ENCODE measurements at places on chromosomes 7 and 10.
A peak's percentile ranks its signal among the peaks of the same experiment; 100 is the strongest.

DNA sequence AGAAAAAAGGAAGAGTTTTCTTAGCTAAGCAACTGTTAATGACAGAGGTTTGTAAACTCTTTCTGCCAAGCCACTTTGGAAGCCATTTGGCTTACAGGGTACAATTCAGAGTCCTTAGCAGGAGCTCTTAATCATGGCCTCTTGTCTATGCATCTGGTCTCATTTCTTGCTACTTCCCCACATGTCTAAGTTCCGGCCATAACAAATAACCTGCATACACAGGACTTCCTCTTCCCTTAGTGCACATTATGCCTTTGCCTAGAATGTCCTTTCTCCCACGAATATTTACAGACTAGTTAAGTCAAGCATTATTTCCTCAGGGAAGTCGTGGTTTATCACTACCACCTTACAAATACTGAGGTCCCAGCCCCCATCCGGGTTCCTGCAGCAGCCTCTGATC, 8.6 kb upstream of the UPF2 start:
- no peak overlapping the region for H3K4me3 ChIP-seq
- H3K36me3 ChIP-seq: no peaks in the 10 kb centered on the region
- no peak for DNase-seq
- no peak overlapping the region for H3K27ac ChIP-seq
- no peaks in the 10 kb centered on the region for H3K4me1 ChIP-seq

DNA sequence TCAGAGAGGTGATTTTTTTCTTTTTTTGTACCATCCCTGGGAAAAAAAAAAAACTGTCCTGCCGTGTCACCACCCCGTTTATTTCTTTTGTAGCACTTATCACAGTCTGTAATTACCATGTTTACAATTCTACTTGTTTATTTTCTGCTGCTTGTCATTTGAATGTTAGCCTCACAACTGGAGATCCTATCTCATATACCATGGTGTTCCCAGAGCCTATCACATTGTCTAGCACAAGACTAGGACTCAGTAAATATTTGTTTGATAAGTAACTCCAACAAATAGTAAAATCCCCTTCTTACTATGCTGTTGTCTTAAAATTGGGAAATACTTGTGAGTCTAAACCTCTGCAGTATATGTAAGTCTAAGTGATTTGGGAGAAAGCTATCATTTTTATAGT, 36.0 kb downstream of the MKLN1 start:
- DNase-seq: no peak
- H3K27me3 ChIP-seq: no peaks in the 10 kb centered on the region
- no peaks in the 10 kb centered on the region for H3K36me3 ChIP-seq
- H3K27ac ChIP-seq: no peak overlapping the region
- H3K4me1 ChIP-seq: no peaks in the 10 kb centered on the region

DNA sequence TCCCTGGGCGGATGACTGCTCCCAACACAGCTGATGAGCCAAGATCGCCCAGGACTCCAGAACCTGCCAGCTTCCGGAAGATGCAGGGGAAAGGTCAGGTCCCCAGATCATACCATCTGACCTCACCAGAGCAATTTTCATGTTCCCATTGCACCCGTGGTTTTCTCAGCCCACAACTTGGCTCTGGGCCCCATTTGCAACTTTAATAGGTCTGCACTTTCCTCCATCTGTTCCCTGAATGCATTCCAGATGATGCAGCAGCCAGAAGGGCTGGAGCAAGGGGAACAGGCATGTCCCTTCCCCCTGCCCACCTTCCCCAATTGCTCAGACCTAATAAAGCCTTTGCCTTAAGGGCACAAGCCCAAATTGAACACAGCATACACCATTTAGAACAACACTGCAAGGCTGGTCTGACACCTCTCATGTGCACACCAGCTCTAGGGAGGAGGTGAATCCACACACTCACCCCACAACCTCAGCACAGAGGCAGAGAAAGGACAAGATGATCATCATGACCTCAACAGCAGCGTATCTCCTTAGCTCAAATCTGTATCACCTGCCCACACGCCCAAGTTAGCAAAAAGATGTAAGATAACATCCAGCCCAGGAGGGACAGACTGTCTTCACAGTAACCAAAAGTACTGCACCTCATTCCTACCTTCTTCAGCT, 87.5 kb downstream of the PLXNA4 start:
- no peaks in the 10 kb centered on the region for H3K36me3 ChIP-seq
- H3K27ac ChIP-seq: no peak overlapping the region
- no peak overlapping the region for H3K4me3 ChIP-seq

DNA sequence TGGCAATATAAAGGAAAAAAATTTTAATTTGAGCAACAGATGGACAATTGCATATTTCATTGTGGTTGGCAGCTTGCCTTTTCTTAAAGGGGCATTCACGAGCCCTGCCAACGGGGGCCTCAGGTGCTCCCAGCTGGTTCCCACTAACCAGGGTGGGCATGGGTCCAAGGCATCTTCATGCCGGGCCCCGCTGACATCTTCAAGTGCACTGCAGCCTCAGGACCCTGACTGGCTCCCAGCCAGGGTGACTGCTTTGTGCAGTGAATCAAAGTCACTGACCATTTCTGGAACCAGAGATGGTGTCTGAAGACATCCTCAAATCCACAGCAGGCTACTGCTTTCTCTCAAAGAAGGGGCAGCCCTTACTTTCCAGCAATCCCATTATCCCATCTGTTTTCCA, 275.2 kb upstream of the MGMT start:
- H3K27ac ChIP-seq: no peak overlapping the region
- H3K4me1 ChIP-seq: no peaks in the 10 kb centered on the region
- no peaks in the 10 kb centered on the region for H3K27me3 ChIP-seq
- H3K36me3 ChIP-seq: no peaks in the 10 kb centered on the region
- no peak overlapping the region for H3K4me3 ChIP-seq

GRCh38 chr7:2384354-2385243, 18.8 kb upstream of the CHST12 start:
- H3K36me3 ChIP-seq: peaks cover 16% of the 10 kb centered on the region
- no peak overlapping the region for H3K27ac ChIP-seq
- H3K27me3 ChIP-seq: no peaks in the 10 kb centered on the region

DNA sequence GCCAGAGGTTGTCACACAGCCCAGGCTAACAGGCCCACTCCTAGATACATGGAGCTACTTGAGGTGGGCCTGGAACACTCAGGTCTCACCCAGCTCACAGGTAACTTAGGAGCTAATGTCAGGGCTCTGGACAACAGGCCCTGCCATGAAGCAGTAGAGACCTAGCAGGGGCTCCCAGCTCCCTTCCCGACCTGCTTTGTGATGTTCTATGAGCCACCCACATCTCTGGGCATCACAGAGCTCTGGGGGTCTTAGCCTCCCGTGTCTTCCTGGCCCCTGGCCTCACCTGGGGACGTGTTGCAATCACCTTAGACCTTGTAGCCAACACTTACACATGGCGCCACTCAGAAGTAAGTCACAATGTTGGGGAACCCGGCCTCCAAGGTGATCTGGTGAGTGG, 12.4 kb downstream of the WDFY4 start:
- no peaks in the 10 kb centered on the region for H3K27me3 ChIP-seq
- H3K36me3 ChIP-seq: no peaks in the 10 kb centered on the region
- H3K4me3 ChIP-seq: no peak overlapping the region
- H3K4me1 ChIP-seq: no peaks in the 10 kb centered on the region
- no peak overlapping the region for H3K27ac ChIP-seq
- DNase-seq: no peak

- H3K4me3 ChIP-seq: no peak overlapping the region
- no peak overlapping the region for H3K27ac ChIP-seq
- H3K36me3 ChIP-seq: no peaks in the 10 kb centered on the region
- DNase-seq: no peak
- no peaks in the 10 kb centered on the region for H3K27me3 ChIP-seq
- no peaks in the 10 kb centered on the region for H3K4me1 ChIP-seq
These were observed 216.0 kb downstream of the KLF6 start for GRCh38 chr10:3568983-3569382.

DNA sequence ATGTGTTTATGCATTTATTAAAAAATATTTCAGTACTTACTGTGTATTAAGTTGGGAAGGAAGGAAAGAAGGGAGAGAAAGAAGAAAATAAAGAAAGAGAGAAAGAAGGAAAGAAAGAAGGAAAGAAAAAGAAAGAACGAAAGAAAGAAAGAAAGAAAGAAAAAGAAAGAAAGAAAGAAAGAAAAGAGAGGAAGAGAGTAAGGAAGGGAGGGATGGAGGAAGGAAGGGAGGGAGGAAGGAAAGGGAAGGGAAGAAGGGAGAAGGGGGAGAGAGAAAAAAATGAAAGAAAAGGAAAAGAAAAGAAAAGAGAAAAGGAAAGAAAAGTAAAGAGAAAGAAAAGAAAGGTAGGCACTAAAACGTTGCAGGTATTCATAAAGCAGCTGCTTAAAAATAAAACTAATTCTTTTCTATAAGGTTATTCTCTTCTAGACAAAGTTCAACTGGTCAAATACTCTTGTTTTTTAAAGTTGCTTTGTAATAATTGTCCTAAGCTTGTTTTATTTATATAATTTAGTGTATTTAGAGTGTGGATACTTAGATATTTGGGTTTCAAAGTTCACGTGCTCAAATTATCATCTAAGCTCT, 703.3 kb upstream of the LRRTM3 start:
- H3K36me3 ChIP-seq: no peaks in the 10 kb centered on the region
- no peaks in the 10 kb centered on the region for H3K27me3 ChIP-seq
- H3K4me3 ChIP-seq: no peak overlapping the region
- H3K27ac ChIP-seq: no peak overlapping the region

- H3K4me3 ChIP-seq: no peak overlapping the region
- DNase-seq: no peak
- H3K27ac ChIP-seq: no peak overlapping the region
- H3K27me3 ChIP-seq: no peaks in the 10 kb centered on the region
- H3K4me1 ChIP-seq: no peaks in the 10 kb centered on the region
These were observed 758.9 kb downstream of the GRM8 start for GRCh38 chr7:126493801-126494200.

- no peak for DNase-seq
- no peak overlapping the region for H3K27ac ChIP-seq
- no peaks in the 10 kb centered on the region for H3K36me3 ChIP-seq
- H3K4me1 ChIP-seq: no peaks in the 10 kb centered on the region
- no peaks in the 10 kb centered on the region for H3K27me3 ChIP-seq
- no peak overlapping the region for H3K4me3 ChIP-seq
These were observed 132.1 kb downstream of the KLF6 start for GRCh38 chr10:3652886-3653285.

DNA sequence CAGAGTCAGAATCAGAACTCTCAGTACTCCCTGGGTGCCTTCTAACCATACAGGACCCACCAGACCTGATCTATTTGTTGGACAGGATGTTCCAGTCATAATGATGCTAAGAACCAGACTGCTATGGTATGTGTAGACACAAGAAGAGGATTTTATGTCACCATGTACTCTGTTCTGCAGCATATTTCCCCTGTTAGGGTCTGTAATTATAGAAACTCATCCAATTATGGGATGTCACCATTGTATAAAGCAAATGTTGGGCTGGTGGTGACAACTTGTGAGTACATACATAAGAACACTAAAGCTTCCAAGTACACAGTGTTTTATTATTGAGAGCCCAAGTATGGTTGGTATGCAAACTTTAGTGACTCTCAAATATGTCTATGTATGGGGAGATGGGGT, 67.1 kb upstream of the AGBL3 start:
- no peak for DNase-seq
- no peaks in the 10 kb centered on the region for H3K4me1 ChIP-seq
- H3K27ac ChIP-seq: peak overlapping the region; percentile 26
- no peaks in the 10 kb centered on the region for H3K27me3 ChIP-seq

GRCh38 chr10:106438386-106438785, 726.1 kb downstream of the SORCS1 start:
- H3K4me3 ChIP-seq: no peak overlapping the region
- H3K36me3 ChIP-seq: no peaks in the 10 kb centered on the region
- DNase-seq: no peak
- no peaks in the 10 kb centered on the region for H3K4me1 ChIP-seq
- no peak overlapping the region for H3K27ac ChIP-seq

GRCh38 chr7:2362385-2363088, 7.9 kb downstream of the EIF3B start:
- H3K4me1 ChIP-seq: no peaks in the 10 kb centered on the region
- no peaks in the 10 kb centered on the region for H3K27me3 ChIP-seq
- no peak overlapping the region for H3K4me3 ChIP-seq
- H3K27ac ChIP-seq: no peak overlapping the region
- DNase-seq: no peak
- H3K36me3 ChIP-seq: peaks cover 22% of the 10 kb centered on the region

DNA sequence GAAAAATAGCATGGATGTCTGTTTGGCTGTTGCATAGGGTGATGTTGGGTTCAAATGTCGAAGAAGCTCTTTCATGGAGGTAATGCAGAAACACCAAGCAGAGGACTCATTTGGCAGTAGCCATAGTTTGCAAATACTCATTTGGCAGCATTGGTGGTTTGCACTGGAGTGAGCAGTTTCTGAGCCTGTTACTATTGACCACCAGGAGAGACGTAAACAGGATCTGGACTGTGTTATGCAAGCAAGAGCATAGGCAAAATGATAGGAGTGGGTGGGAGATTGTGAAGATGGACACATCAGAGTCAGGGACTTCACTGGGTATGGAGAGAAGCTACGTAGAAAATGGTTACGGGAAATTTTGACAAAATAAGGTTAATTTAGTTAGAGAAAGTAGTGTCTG, 22.9 kb upstream of the A1CF start:
- H3K36me3 ChIP-seq: no peaks in the 10 kb centered on the region
- no peaks in the 10 kb centered on the region for H3K27me3 ChIP-seq

GRCh38 chr7:135518748-135519147, 8.8 kb upstream of the CNOT4 start:
- DNase-seq: no peak
- no peaks in the 10 kb centered on the region for H3K4me1 ChIP-seq
- H3K27me3 ChIP-seq: no peaks in the 10 kb centered on the region
- H3K36me3 ChIP-seq: no peaks in the 10 kb centered on the region

DNA sequence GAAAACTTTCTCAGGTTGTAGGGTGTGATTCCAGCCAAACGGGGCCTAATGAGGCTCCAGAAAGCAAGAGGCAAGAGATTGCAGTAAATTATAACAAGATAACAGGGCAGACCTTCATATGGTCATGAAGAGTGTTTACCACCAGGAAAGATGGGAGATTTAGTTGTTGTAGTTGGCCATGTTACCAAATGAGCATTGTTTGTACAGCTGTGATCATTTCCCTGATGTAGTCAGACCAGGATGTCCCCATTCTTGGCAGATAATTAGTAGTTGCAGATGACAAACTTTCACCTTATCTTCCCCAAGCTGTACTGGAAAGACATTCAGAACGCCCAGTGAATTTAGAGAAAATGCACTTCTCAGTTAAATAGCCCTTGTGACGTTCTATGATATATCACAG, 630.8 kb downstream of the ANKRD7 start:
- DNase-seq: no peak
- no peaks in the 10 kb centered on the region for H3K4me1 ChIP-seq
- no peak overlapping the region for H3K27ac ChIP-seq

DNA sequence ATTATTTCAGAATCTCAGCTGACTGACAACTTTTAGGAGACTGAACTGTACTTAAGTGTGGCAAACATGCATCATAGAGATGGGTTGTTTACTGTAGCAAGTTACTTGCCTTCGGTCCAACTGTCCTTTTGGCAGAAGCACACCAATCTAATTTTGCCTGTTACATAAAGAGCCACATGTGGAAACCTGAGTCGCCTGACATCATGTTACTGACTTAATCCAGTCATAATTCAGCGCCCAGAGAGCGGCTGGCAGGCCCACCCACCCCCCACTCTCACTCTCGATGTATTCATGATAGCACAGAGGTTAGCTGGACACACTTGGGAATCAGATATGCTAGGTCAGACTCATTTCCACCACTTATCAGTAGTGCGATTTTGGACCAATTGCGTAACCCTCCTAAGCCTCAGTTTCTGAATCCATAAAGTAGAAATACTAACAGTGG, 57.3 kb upstream of the CAPZA2 start:
- H3K4me1 ChIP-seq: peaks cover 54% of the 10 kb centered on the region
- H3K27me3 ChIP-seq: no peaks in the 10 kb centered on the region
- no peaks in the 10 kb centered on the region for H3K36me3 ChIP-seq
- no peak overlapping the region for H3K4me3 ChIP-seq
- peak overlapping the region; percentile 78 for H3K27ac ChIP-seq
- DNase-seq: peak; percentile 65

Measured in small intestine (tissue), 16 donors.